Gastrocnemius medialis (tissue), 4 donors: ENCODE measurements at places on chromosomes 5 and 9. TPM values are rescaled to one million over a fixed set of nuclear protein-coding genes. Genes with fewer than 3 reads are reported as not detected.

Gene FSD1L
- total RNA-seq = 19.6 TPM

- no peak for DNase-seq
Measured at GRCh38 chr5:115487168-115487567, 57.4 kb downstream of the FEM1C start.

- peak; percentile 8 for DNase-seq
Measured at GRCh38 chr5:73201547-73202513, 28.8 kb downstream of the TMEM174 start.

Gene UBTD2
- total RNA-seq = 9.9 TPM

DNA sequence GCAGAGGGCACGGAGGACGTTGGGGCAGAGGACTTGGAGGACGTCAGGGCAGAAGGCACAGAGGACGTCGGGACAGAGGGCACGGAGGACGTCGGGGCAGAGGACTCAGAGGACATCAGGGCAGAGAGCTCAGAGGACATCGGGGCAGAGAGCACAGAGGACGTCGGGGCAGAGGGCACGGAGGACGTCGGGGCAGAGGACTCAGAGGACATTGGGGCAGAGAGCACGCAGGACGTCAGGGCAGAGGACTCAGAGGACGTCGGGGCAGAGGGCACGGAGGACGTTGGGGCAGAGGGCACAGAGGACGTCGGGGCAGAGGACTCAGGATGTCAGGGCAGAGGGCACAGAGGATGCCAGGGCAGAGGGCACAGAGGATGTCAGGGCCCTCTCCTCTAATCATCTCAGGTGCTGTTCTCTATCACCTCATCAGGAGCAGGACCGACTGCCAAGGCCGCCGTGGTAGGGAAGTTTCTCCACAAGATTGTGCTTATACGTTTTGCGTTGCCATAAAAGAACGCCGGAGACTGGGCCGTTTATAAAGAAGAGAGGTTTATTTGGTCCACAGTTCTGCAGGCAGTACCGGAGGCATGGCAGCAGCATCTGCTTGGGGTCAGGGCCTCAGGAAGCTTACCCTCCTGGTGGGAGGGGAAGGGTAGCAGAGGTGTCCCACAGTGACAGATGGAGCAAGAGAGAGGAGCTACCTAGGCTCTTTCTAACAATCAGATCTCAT, 29.4 kb upstream of the ADAMTS2 start:
- DNase-seq = no peak

DNA sequence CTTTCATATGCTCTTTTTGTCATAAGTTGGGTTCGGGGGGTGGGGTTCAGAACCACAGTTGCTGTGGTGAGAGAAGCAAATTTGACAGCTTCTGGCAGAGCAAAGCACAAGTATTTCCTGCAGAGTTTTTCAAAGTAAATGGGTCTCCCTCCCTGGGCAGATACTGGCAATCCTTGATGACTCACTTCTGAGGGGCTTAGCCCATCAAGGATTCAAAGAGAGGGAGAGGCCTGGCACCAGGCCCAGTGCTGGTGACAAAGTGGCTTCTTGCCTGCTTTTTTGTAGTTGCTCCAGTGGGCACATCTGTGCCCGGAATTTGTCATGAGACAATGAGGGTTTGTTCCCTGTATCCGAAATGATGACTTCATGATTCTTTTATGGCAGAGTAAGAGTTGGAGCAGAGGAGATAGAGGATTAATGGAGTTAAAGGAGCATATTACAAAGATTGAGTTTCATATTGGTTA, 46.6 kb upstream of the TNC start:
- no peak for DNase-seq

- DNase-seq = no peak
Measured at GRCh38 chr5:71996789-71997188, 110.5 kb upstream of the MAP1B start.

DNA sequence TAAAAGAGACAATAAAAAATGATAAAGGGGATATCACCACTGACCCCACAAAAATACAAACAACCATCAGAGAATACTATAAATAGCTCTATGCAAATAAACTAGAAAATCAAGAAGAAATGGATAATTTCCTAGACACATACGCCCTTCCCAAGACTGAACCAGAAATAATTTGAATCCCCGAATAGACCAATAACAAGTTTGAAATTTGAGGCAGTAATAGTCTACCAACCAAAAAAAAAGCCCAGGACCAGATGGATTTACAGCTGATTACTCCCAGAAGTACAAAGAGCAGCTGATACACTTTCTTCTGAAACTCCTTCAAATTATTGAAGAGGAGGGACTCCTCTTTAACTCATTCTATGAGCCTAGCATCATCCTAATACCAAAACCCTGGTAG, 128.1 kb downstream of the DMRTA1 start:
- no peak for DNase-seq

Gene HTR1A
- total RNA-seq = not detected

GRCh38 chr5:175457466-175457865, 13.5 kb upstream of the DRD1 start:
- no peak for DNase-seq

DNA sequence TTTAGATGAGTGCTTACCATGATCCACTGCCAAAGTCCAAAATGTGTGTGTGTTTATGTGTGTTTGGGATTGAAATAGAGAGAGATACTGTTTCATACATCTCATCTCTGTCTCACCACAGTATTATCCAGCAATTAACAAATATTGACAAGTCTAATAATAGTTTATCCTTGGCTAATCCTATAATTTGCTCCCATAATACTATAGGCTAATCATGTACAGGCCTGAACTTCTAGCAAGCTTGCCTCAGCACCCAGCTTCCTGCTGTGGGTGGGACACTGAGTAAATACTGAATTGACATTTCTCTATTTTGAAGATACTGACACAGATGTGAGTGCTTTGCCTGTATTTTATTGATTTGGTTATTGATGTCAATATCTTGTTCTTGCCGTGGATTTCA, 35.3 kb upstream of the KCNV2 start:
- no peak for DNase-seq

Gene TRIO
- 31.5 TPM for total RNA-seq

Gene CER1
- not detected for total RNA-seq

Gene PCDHGA8
- 1.4 TPM for total RNA-seq

DNA sequence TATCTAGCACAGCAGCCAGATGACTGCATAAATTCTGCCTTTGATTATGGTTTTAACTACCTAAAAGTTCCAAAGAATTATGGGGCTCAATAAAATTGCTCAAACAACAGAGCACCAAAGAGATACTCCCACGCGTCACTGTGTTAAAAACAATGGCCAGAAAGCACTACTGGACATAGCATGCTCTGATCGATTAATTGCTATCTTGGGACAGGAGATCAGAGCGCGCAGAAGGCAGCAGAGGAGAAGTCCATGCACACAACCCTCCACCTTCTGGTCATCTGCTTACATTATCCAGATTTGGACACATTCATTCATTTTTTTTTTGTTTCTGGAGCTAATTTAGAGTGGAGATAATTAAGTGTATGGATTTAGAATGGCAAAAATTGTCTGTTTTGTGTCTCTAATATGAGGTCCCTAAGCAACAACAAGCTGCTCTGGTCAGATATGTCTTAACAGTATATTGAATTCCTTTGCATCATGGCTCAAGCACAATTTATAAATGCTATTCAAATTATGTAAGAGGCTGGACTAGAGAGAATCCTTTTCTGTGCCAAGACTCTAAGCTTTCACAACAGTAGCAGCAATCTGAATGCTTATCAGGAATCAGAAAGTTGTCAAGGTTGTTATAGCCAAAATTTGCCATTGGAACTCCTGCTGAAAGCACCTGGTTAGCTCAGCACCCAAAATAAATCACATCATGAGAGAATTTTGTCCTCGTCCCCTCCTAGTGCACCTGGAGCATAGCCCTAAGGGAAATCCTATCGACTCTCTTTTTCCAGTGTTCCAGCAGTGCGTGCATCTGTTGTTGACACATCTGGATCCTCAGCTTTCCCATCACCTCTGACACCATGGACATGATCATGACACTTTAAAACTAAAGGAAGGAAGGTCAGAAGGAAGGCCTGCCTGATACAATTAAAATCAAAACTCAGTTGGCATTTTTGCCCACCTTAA, 98.6 kb upstream of the HMHB1 start:
- no peak for DNase-seq

- DNase-seq = no peak
Measured at GRCh38 chr9:17509151-17509550, 69.7 kb upstream of the SH3GL2 start.

GRCh38 chr9:73172901-73173215, 21.2 kb downstream of the ANXA1 start:
- no peak for DNase-seq

DNA sequence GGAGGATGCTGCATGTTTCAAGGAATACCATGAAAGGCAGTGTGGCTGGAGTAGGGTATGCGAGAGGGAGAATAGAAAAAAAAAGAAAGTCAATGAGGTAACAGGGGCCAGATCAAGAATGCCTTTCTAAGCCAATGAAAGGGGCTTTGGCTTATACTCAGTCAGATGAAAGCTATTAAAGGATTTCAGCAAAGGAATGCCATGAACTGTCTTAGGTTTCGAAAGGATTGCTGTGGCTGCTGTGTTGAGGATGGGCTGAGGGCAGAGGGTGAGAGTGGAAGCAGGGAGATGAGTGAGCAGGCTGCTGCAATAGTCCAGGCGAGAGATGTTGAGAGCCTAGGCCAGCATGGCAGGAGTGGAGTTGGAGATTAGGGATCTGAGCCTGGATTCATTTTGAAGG, 135.4 kb upstream of the CKMT2 start:
- DNase-seq = no peak

Gene RACK1
- total RNA-seq = 1,697 TPM

GRCh38 chr5:163585206-163585605, 79.8 kb downstream of the MAT2B start:
- no peak for DNase-seq

- DNase-seq = peak; percentile 4
Measured at GRCh38 chr9:93084471-93084881, 11.5 kb upstream of the CARD19 start.

Gene AIF1L
- 7.8 TPM for total RNA-seq

Gene BSPRY
- total RNA-seq = not detected

DNA sequence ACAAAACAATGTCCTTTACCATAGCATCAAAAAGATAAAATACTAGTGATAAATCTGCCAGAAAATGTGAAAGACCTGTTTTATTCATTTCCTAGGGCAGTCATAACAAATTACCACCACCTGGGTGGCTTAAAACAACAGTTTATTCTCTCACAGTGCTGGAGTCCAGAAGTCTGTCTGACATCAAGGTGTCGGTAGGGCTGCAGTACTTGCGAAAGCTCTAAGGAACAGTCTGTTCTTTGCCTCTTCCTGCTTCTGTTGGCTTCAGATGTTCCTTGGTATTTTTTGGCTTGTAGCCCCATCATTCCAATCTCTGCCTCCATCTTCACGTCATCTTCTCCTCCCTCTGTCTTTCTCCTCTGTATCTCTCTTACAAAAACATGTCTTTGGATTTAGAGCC, 51.0 kb downstream of the PTPDC1 start:
- peak; percentile 42 for DNase-seq

DNA sequence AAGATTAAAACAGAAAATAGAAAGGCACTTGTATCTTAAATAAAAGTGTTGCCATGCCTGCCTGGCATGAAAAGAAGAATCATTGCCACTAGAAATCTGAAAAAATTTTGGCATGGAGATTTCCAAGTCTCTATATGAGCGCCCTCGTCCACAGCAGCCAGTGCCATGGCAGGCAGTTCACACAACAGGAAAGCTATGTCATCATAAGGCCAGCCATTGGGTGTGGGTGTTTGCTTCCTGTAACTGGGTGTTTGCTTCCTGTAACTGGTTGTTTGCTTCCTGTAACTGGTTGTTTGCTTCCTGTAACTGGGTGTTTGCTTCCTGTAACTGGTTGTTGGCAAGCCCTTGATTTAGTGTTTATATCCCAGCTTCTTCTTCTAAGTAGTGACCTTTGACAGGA, 446.7 kb downstream of the IRX1 start:
- no peak for DNase-seq

- DNase-seq = no peak
Measured at GRCh38 chr9:119370816-119371215, 1.6 kb upstream of the BRINP1 start.

Gene PCBD2
- 16.9 TPM for total RNA-seq

DNA sequence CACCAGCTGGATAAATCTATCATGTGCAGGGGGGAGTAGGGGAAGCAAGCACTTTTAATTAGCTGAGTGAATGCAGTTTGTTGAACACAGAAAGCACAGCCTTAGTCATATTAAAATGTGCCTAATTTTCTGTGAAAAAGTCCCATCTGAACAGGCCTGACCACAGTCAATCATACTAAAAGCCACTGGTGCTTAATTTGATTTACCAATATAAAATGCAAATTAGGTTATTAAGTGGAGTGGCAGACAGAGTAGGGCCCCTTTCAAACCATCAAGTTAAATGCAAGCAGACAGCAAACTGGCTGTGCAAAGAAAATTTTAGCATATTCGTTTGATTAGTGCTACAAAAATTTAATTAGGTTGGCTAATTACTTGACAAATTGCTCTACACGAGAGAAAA, 176.1 kb downstream of the ISL1 start:
- no peak for DNase-seq

- no peak for DNase-seq
Measured at GRCh38 chr5:168944004-168944403, 356.9 kb downstream of the SLIT3 start.

Gene ATP6V1G1
- 105 TPM for total RNA-seq

DNA sequence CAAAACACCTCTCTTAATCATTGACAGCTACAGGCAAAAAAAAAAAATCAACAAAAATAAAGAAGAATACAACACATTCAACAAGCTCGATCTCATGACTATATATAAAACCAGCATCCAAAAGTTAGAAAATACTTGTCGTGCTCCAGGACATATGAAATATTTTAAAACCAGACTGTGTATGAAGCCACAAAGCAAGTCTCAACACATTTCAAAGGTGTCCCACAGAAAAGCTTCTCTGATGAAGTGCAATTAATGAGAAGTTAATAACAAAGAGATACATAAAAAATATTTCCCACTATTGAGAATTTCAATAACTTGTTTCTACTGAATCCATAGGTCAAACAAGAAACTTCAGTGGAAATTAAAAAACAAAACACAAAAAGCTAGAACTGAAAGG, 178.7 kb downstream of the PLK2 start:
- DNase-seq = no peak

Gene AK1
- total RNA-seq = 398 TPM

GRCh38 chr9:107932046-107932445, 442.5 kb upstream of the KLF4 start:
- no peak for DNase-seq

Gene UBE2QL1
- 150 TPM for total RNA-seq

- DNase-seq = no peak
Measured at GRCh38 chr5:101897914-101898313, 398.2 kb downstream of the SLCO4C1 start.

Gene PCDHA9
- not detected for total RNA-seq

DNA sequence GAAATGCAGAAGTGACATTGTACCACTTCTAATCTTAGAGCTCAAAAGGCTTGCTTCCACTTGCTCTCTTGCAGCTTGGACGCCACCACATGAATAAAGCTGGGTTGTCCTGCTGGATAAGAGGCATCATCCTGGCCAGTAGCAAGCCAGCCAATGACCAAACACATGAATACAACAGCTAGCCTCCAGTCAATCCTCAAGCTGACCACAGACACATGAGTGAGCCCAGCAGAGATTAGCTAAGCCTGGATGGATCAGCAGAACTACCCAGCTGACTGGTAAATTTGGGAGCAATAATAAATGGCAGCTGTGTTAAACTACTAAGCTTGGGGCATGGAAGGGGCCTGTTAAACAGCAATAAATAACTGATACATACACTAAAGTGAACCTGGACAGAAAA, 121.1 kb upstream of the SLC12A2 start:
- DNase-seq = no peak
